Activated naive CD8-positive, alpha-beta T cell treated with anti-CD3 and anti-CD28 coated beads, Interleukin-2, amount 10 ng/mL, durations not matched to agents 7 days and 5 days (primary cell): ENCODE measurements at places on chromosomes 16 and 17. TPM values are rescaled to one million over a fixed set of nuclear protein-coding genes. Genes with fewer than 3 reads are reported as not detected.

- no peaks in the 10 kb centered on the region for H3K27me3 ChIP-seq
- H3K27ac ChIP-seq: no peak overlapping the region
- no peaks in the 10 kb centered on the region for H3K4me1 ChIP-seq
These were observed 42.9 kb downstream of the AMFR start for GRCh38 chr16:56382459-56382858.

GRCh38 chr16:61653544-61653943 lies 382.7 kb downstream of the CDH8 start:
- no peaks in the 10 kb centered on the region for H3K4me1 ChIP-seq
- H3K36me3 ChIP-seq: no peaks in the 10 kb centered on the region
- H3K4me3 ChIP-seq: no peak overlapping the region
- DNase-seq: no peak

The CCL4 gene
- total RNA-seq: 14.8 TPM

The KRT40 gene
- not detected for total RNA-seq
